ENCODE measurements at places on chromosomes 12 and 14.

- DNase-seq, result no peak
These were observed 218.9 kb downstream of the ADAMTS20 start for GRCh38 chr12:43332977-43333640.

GRCh38 chr12:6773590-6774351 is 1.5 kb downstream of the LAG3 start:
- DNase-seq, result no peak

GRCh38 chr12:45304514-45305178 is 88.8 kb downstream of the ANO6 start:
- DNase-seq, result no peak

- DNase-seq, result no peak
These were observed 9.8 kb downstream of the DLK1 start for GRCh38 chr14:100736269-100737180.

GRCh38 chr14:104576232-104576969 is 3.2 kb upstream of the C14orf180 start:
- DNase-seq, result no peak

DNA sequence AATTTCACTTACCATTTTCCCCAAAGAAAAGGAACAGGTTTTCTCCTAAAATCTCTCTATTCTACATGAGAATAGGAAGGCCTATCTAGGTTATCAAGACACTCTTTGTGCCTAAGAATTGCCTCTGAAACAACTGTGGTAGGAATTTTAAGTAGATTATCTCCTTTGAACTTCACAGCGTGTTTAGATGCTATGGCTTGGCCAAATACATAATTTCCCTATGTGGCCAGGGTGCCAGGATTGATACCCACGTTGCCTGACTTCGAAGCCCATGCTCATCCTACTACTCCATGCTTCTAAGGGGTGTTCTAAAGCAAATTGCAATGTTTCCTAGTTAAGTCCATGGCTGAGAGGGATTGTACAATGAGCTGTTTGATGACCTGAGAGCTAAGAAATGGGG is 241.5 kb upstream of the FBXO33 start:
- no peak for DNase-seq

GRCh38 chr14:102140027-102140749 is 491 bp downstream of the WDR20 start:
- no peak for DNase-seq

DNA sequence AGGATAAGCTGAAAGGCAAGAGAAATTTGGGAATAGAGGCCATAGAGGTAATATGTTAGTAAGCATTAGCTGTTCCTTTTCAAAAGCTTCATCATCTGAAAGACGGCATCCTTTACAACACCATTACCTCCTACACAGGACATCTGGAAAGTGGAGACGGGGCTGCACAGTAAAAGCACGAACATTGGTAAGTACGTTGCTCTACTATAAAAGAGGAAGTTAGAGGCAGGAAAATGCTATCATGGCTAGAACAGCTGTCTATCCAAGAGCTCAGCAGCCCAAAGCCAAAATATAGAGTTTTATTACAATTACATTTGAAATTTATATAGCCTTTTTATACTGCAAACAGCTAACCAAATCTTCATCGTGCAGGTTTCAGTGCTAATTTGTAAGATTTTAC is 172.3 kb upstream of the GRIP1 start:
- DNase-seq, result no peak

DNA sequence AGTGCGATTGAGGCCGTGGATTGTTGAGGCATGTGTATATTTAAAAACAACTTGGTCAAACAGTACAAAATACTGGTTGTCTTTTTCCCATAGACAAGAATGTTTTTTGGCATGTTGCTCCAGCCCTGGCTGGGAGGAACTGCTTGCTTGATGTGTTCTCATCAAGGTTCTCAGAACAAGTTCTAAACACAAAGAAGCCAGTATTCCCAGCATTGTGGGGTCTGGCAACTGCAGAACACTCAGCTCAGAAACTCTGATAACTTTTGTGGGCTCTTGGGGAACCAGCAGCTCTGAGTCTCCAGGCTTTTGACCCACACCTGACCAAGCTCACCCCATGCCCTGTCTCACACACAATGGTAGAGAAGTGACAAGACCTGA is 27.1 kb upstream of the DICER1 start:
- DNase-seq, result no peak

DNA sequence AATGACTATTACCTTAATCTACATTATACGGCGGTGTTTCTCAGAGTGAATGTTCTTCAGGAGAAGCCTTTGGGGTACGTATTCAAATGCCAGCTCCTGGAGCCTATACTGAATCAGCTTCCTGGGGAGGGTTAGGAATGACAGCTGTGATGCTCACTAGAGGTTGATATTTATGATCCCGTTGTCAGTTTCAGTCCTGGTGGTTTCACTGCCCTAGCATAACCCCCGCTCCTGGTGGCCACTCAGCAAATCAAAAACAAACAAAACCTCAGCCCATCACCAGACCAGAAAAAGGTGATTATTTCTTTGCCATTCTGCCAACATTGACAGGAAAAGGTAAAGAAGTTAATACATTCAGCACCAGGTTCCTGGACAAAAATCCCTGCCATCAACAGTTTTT is 136.5 kb upstream of the CRY1 start:
- DNase-seq, result no peak

GRCh38 chr12:85280984-85281630 is 1.1 kb downstream of the ALX1 start:
- no peak for DNase-seq

DNA sequence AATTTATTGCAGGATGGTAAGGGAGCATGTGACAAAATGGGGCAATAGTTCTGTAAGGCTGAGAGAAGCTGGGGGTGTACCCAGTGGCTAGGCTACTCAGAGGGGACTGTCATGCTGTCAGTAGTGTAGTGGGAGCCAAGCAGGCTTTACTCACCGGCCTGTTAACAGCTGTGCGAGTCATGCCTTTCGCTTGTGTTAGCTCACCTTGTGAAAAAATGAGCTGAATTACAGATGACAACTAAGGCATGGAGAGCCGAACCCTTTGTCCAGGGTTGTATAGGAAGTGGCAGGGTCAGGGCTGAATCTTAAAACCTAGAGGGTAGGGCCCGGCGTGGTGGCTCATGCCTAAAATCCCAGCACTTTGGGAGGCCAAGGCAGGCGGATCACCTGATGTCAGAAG is 37.9 kb downstream of the SH2B3 start:
- no peak for DNase-seq

GRCh38 chr12:10140001-10140400 is 10.0 kb upstream of the CLEC7A start:
- DNase-seq, result no peak

DNA sequence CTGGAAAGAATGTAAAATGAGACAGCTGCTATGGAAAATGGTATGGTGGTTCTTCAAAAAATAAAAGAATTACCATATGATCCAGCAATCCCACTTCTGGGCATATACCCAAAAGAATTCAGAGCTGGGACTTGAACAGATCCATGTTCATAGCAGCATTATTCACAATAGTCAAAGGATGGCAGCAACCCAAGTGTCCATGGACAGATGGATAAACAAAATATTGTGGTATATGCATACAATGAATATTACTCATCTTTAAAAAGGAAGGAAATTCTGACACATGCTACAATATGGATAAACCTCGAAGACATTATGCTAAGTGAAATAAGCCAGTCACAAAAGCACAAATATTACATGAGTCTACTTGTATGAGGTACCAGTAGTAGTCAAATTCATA is 9.1 kb downstream of the RAB2B start:
- no peak for DNase-seq

GRCh38 chr14:33734387-33734786 is 216.5 kb downstream of the EGLN3 start:
- no peak for DNase-seq

- peak; percentile 84 for DNase-seq
These were observed 567 bp downstream of the FUT8 start for GRCh38 chr14:65412856-65413738.

DNA sequence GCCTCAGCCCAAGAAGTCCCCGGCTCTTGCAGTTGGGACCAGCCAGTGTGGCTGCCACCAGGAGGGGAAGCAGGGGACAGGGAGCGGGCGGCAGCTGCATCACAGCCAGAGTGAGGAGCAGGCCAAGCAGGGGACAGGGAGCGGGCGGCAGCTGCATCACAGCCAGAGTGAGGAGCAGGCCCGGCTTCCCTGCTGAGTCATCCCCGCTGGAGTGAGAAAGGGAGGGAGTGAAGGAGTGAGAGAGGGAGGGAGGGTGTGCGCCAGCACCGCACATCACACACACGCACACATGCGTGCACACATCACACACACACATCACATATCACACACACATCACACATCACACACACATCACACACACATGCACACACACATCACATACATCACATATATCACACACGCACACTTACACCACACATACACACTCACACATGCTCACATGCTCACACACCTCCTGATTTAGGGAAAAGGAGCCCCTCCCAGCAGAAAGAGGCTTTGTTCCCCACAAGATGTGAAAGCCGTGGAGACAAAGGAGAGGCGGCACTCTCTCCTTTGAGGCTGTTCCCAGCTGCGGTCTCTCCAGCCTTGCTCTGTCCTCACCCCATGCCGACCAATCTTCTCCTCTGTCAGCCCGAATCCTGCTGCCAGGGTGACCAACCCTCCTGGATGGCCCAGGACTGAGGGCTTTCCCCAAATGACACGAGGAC is 16.7 kb upstream of the ZDHHC22 start:
- peak; percentile 77 for DNase-seq

DNA sequence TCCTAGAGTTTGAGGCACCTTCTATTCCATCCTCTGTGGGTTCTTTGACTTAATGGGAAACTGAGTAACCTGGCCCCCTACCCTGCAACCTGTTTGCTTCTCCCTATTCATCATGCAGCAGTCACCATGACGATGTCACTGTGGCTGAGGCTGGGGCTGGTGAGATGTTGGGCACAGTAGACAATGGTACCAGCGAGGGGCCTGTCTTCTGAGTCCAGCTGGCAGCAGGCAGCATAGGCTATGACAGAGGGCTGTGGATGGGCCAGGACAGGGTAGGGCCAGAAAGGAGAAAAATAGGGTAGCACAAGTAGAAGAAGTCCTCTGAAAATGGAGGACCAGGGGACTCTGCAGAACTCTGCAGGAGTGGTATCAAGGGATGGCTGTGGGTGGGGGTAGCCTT is 2.0 kb downstream of the CIROP start:
- no peak for DNase-seq

GRCh38 chr12:57210926-57211692 is 5.5 kb upstream of the NXPH4 start:
- DNase-seq, result no peak

GRCh38 chr14:70919774-70920173 is 12.5 kb downstream of the PCNX1 start:
- DNase-seq, result no peak

DNA sequence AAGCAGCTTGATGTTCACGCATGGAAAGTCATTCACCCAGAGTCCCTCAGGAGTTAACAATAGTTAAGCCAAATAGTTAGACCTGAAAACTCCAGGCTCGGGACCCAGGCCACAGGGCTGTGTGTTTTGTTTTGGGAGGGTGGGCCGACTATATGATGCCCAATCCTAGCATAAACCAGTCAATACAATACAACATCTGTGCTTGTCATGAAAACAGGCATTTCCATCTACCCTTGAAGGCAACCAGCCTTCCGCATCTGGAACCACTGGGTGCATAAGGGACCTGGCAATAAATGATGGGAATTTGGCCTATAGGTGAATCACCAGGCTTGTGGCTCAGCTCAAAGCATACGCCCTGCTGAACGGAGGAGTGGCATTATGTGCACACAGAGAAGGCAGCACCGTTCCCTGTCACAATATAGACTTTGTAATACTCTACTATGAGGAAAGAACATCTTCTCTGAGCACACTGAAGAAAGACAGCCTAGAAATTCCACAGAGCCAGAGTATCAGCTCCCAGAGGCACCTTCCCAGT is 91.0 kb upstream of the FOXN3 start:
- no peak for DNase-seq

- DNase-seq, result no peak
These were observed 151.8 kb downstream of the KIF26A start for GRCh38 chr14:104290058-104290667.

GRCh38 chr14:32183151-32184058 is 18.4 kb upstream of the RNU6-7 start:
- DNase-seq, result no peak

DNA sequence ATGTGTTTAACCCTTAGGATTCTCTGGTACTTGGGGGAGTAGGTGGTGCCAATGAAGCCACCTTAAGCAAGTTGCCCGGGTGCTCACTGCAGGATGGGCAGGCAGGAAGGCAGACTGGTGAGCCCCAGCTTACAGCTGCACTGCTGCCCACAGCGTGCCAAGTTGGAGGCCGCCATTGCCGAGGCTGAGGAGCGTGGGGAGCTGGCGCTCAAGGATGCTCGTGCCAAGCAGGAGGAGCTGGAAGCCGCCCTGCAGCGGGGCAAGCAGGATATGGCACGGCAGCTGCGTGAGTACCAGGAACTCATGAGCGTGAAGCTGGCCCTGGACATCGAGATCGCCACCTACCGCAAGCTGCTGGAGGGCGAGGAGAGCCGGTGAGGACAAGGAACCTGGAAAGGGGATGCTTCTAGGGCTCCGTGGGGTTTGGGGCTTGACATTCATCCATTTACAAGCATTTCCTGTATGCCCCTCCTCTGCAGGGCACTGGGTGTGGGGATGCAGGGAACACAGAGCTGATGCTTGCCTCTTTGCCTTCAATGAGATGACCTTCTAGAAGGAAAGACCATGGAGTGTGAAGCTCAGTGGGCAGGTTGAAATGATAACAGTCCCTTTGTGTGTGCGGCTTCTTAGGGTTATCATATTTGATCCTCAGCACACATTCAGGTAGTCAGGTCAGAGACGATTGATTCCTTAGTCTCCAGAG is 12.4 kb downstream of the KRT7 start:
- DNase-seq, result no peak

DNA sequence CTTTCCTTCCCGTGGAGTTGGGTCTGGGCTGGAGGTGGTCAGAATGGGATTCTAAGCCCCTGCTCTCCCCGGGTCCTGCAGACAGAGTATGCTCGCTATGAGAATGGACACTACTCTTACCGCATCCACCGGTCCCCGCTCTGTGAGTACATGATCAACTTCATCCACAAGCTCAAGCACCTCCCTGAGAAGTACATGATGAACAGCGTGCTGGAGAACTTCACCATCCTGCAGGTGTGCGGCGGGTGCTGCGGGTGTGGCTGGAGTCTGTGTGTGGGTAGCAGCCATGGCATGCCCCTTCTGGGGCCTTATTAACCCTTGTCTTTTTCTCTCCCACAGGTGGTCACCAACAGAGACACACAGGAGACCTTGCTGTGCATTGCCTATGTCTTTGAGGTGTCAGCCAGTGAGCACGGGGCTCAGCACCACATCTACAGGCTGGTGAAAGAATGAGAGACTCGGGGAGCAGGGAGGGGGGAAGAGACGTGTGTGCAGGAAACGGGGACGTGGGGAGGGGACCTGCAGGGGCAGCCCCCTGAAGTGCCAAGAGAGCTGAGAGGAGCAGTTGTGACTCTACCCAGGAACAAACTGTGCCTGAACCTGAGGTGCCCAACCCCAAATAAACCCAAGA is 37.0 kb upstream of the TSPAN9 start:
- DNase-seq, result no peak
